Myocyte (in vitro differentiated cells): ENCODE measurements at places on chromosomes 16 and 17. TPM values are rescaled to one million over a fixed set of nuclear protein-coding genes. Genes with fewer than 3 reads are reported as not detected.

Gene KRTAP1-5
- 0.19 and 0.57 TPM in 2 replicates for total RNA-seq

GRCh38 chr16:83147244-83147643 is 520.5 kb downstream of the CDH13 start:
- DNase-seq: no peak

DNA sequence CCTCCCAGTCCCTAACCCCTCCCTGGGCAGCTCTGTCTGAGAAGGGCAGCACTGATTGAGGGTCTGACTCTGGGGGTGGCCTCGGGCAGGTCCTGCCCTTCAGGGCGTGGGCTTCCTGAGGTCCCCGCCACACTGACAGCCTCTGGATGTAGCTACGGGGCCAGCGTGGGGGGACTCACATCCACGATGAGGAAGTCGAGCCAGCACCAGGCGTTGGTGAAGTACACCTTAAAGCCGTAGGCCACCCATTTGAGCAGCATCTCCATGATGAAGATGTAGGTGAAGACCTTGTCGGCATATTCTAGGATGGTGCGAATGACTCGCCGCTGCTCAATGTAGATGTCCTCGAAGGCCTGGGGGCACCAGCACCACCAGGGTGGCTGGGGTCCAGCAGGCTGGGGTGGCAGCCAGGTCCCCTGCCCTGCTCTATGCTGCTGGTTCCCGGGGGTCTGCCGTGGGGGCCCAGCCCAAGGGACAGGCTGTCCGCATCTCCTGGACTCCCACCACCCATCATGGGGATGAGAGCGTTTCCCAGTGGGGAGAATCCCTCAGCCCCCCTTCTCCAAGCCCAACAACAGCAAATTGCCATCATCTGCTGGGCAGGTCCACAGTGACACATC is 15.7 kb upstream of the CD79B start:
- no peak for DNase-seq

GRCh38 chr17:732067-732901 is at the start of gene TLCD3A:
Gene TLCD3A, plus strand, starts transcription at chr17:732596. Its CDS starts 52 bp downstream, at chr17:732648.
- DNase-seq: peak; percentile 68

GRCh38 chr16:67283826-67284555 is 4.7 kb downstream of the PLEKHG4 start:
- no peak for DNase-seq

DNA sequence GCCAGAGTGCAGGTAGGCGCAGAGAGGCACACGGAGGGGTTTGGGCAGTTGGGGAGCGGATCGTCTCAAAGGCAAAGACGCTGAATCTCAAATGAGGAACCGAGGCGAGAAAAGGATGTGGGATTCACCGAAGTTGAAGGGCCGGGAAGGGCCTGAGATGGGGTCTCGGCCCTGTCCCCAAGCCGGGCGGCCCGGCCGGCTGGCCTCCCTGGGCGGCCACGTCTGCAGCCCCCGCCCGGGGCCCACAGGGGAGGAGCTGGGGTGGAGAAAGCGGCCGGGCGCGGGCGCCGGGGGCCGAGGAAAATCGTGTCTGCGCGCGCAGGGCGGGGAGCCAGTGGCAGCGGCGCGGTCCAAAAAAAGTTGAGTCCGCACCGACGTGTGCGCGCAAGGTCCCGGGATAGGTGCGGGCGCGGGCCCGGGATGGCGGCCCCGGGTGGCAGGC is 458 bp downstream of the SLC12A4 start:
- DNase-seq: peak; percentile 49

GRCh38 chr17:75876938-75877751 is 1.2 kb downstream of the TRIM47 start:
- peak; percentile 95 for DNase-seq
